ENCODE measurements at places on chromosomes 2 and 18.

DNA sequence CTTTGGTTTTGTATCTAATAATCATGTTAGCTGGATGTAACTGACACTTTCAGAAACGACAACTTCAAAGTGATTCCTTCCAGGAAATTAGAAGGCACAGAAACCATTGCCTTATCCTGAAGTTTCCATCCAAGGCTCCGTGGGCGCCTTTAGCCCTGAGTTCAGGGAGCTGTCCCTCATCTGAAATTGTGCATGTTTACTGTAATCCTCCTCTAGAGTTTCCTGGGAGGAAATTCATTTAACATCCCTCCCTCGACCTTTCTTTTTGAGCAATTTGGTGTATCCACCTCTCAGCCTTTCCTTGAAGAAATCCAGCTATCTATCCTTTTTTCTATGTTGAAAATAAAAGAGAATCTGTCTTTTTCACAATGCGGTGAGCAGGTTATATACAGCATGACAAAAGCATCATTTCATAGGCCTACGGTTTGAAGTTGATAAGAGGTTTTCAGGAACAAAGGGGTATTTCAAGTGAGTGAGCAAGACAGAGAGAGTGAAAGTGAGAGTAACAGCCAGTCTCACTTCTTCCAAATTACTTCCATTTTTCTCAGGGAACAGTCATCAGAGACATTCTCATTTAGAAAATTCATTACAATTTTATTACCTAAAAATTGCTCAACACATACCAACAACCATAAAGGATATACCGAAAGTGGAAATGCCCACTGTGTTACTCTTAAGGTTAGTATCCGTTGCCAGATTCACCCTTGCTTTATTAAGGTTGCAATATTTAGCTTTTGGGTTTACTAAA lies 167.3 kb downstream of the MREG start:
- no peak overlapping the region for H3K27ac ChIP-seq
- H3K27me3 ChIP-seq = peaks cover 1% of the 10 kb centered on the region
- H3K36me3 ChIP-seq = no peaks in the 10 kb centered on the region
- no peak overlapping the region for H3K4me3 ChIP-seq

- H3K36me3 ChIP-seq = no peaks in the 10 kb centered on the region
- H3K4me3 ChIP-seq = no peak overlapping the region
- DNase-seq = no peak
- H3K4me1 ChIP-seq = no peaks in the 10 kb centered on the region
- no peak overlapping the region for H3K27ac ChIP-seq
- H3K27me3 ChIP-seq = no peaks in the 10 kb centered on the region
Measured at GRCh38 chr2:22934747-22935146, 450.2 kb upstream of the KLHL29 start.

DNA sequence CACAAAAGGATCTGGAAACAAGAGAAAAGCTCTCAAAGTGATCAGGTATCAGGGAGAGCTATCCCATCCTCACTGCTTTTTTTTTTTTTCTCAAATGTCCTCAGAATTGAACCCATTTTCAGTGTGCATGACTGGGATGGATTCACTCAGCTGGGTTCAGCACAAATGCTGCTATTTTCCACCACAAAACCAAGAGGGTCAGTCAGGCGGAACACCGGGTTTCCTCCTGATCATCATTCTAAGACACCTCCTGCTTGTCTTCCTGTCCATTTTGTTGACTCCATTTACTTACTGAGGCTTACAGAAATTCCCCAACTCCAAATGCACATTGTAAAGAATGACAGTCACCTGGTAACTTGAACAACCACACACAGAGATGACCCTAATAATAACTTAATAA lies 39.9 kb downstream of the CYRIA start:
- no peak overlapping the region for H3K4me3 ChIP-seq
- DNase-seq = no peak
- H3K4me1 ChIP-seq = peaks cover 29% of the 10 kb centered on the region
- H3K27me3 ChIP-seq = peaks cover 2% of the 10 kb centered on the region

DNA sequence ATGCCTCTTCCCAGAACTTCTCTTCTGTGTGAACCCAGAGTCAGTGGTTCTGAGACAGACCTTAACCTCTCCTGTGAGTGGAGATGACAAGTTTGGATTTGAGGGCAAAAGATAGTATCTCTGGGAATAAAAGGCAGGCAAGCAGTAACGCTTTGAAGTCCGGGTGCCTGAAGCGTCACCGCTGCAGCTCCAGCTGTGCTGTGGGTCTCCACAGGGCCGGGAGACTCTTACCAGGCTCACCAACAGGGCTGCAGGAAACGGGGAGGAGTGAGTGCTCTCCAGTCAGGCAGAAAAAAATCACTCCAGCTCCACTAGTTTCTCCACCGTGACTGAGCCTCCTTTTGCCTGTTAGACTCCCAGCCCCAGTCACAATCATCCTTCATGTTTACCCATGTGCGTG lies 79.7 kb upstream of the MAP4K4 start:
- no peak overlapping the region for H3K4me3 ChIP-seq
- H3K4me1 ChIP-seq = peaks cover 15% of the 10 kb centered on the region
- no peak overlapping the region for H3K27ac ChIP-seq
- H3K27me3 ChIP-seq = no peaks in the 10 kb centered on the region

DNA sequence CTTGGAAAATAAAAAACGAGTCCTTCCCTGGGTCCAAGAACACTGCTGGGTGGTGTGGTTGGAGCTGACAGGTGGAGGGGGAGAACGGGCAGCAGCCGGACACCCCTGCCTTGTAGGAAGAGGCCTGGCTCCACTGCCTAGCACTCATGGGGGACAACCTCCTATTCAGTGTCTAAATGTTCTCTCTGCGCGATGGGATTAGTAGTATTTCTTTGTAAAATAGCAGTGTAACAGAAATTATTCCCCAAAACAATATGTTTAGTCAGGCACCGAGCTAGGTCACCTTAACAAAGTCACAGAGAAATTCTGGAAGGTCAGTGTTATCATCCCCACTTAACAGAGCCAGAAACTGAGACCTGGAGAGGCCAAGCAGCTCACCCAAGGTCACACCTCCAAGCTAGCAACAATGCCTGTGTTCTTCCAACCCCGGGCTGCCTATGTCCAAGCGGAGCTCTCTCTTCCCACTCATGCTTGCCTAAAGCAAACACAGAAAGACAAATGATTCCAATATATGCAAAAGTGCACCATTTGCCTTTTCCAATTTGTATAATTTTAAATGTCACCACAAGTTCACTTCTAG lies 68.0 kb downstream of the STEAP3 start:
- no peak for DNase-seq
- no peaks in the 10 kb centered on the region for H3K4me1 ChIP-seq
- no peaks in the 10 kb centered on the region for H3K27me3 ChIP-seq
- H3K36me3 ChIP-seq = no peaks in the 10 kb centered on the region
- no peak overlapping the region for H3K4me3 ChIP-seq

DNA sequence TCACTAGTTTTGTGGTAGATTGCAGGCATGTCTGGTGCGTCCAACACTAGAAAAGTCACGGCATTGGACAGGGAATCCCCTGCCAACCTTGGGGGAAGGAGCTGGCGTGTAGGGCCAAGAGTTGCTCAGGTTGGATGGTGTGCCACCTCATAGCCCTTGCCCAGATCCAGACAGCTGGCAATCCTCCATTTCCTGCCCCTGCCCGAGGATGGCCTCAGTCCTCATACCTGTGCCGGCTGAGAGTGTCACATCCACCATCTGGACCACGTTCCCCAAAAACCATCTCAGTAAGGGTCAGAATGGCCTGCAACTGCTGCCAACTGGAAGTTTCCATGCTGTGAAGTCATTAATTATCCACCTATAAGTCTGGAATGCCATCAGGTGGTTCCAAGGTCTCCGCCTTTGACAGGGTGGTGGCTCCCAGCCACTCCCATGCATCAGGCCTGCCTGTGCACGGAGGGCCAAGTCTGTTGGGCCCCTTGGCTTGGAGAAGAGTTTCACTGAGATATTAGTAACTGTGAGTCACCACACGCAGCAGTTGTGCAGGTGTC lies 55.0 kb downstream of the IMPA2 start:
- peaks cover 15% of the 10 kb centered on the region for H3K27me3 ChIP-seq
- no peak overlapping the region for H3K4me3 ChIP-seq
- H3K27ac ChIP-seq = no peak overlapping the region

GRCh38 chr18:57793302-57793986 lies 9.7 kb downstream of the ATP8B1 start:
- H3K4me1 ChIP-seq = no peaks in the 10 kb centered on the region
- no peaks in the 10 kb centered on the region for H3K36me3 ChIP-seq
- peaks cover 16% of the 10 kb centered on the region for H3K27me3 ChIP-seq
- DNase-seq = no peak
- H3K4me3 ChIP-seq = no peak overlapping the region

GRCh38 chr18:10141559-10141958 lies 227.7 kb downstream of the VAPA start:
- no peak overlapping the region for H3K4me3 ChIP-seq
- no peaks in the 10 kb centered on the region for H3K4me1 ChIP-seq
- no peaks in the 10 kb centered on the region for H3K27me3 ChIP-seq
- H3K27ac ChIP-seq = no peak overlapping the region

DNA sequence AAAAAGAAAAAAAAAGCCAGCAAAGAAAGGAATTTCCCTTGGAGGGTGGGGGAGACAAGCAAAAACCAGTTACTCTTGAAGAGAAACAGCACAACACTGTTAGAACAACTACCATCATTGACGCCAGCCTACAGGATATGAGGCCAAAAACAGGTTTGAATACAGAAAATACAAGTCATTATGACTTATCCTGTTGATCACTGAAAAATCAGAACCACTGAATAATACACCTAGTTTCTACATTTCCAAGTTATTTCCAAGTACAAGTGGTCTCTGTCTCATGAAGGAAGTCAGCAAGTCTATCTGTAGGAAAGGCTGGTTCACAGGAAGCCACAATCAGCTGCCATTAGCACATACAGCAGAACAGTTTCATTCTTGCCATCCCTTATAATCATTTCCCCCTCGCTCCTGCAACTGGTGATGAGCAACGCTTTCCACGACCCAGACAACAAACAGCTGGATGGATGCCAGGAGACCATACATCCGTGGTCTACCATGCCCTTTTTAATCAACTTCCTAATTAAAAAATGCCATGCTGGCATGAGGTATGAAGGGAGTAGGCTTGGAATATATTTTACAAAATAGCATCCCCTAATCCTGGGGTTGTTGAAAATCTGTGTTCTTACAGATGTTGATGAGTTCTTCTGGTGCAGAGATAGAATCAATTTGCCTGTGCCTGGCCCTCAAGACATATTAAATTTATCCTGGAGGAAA lies 10.4 kb downstream of the MYT1L start:
- H3K4me1 ChIP-seq = no peaks in the 10 kb centered on the region
- H3K36me3 ChIP-seq = no peaks in the 10 kb centered on the region
- H3K4me3 ChIP-seq = no peak overlapping the region
- DNase-seq = no peak
- H3K27me3 ChIP-seq = no peaks in the 10 kb centered on the region

GRCh38 chr18:9750112-9750511 lies 42.0 kb downstream of the RAB31 start:
- H3K27ac ChIP-seq = no peak overlapping the region
- H3K4me3 ChIP-seq = no peak overlapping the region
- no peaks in the 10 kb centered on the region for H3K4me1 ChIP-seq
- DNase-seq = no peak
- H3K27me3 ChIP-seq = no peaks in the 10 kb centered on the region

DNA sequence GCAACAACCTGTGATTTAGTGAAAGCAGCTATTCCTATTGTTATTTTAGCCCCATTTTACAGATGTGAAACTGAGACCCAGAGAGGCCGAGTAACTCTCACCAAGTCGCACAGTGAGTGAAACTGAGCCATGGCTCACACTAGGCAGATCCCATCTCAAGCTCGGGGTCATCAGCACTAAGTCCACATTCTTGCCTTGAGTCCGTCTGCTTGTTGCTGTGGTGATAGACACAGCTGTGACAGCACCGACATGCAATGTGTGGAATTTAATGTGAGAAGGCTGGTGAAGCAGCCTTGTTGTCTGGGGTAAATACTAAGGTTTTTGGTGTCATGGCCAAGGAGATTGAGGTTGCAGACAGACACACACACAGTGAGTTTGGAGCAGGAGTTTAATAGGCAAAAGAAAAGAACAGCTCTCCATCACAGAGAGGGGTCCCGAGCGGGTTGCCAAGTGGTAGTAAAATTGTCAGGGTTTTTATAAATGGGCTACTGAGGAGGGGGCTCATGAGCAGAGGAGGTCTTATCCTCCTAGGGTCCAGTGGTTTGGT lies 40.2 kb upstream of the GMCL1 start:
- peaks cover 3% of the 10 kb centered on the region for H3K4me1 ChIP-seq
- H3K4me3 ChIP-seq = no peak overlapping the region
- H3K36me3 ChIP-seq = peaks cover 3% of the 10 kb centered on the region
- no peaks in the 10 kb centered on the region for H3K27me3 ChIP-seq

DNA sequence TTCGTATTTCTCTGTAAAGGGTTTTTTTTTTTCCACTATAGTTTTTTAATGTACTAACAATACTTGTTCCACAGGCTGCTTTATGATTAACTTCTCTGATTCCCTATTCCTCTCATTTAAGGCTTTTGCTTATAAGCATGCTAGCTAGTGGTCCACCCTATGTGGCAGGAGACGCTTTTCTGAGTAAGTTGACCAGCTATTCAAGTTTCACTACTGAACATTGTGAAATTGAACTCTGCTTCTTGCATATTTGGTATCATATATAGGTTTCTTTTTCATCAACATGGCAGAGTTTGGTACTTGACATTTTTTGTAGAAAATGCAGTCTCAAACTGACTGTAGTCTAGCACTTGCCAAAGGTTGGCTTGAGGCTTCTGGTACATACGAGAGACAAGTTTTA lies 74.2 kb downstream of the OTX1 start:
- no peaks in the 10 kb centered on the region for H3K27me3 ChIP-seq
- H3K4me3 ChIP-seq = no peak overlapping the region

DNA sequence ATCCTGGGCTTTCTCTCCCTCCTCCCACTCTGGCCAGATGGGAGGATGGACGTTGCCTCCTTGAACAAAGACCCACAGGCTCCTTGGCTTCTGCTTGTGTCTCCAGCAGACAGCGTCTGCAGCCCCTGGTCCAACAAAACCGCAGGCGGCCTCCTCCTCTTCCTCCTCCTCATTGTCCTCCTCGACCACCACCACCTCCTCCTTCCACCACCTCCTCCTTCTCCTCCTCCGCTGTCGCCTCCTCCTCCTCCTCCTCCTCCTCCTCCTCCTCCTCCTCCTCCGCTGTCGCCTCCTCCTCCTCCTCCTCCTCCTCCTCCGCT lies 45.7 kb upstream of the ALPP start:
- DNase-seq = peak; percentile 4
- no peaks in the 10 kb centered on the region for H3K27me3 ChIP-seq
- no peak overlapping the region for H3K27ac ChIP-seq

DNA sequence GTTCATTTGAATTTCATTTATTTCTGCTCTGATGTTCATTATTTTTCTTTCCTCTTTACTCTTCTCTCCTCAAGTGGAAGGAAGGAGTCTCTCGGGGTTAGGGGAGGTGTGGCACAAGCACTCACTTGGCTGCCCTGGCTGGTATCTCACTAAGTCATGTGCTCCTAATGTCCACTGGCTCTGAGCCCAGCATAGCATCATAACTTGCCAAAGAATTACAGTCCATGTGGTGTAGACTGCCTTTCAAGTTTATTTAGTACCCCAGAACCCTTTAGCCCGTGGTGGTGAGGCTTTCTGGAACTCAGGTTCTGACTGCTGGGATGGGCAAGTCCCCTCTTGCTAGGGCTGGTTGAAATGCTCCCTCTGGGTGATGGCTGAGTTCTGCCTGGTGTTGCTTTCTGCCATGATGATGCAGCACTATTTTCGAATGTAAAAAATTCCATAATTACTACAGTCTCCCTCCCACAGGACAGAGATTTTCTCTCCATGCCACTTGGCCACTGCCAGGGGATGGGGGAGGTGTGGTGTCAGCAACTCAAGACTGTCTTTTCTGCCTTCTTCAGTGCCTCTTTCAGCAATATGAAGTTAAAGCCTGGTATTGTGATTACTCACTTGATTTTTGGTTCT lies 22.2 kb downstream of the SPAG16 start:
- H3K27me3 ChIP-seq = no peaks in the 10 kb centered on the region
- H3K4me3 ChIP-seq = no peak overlapping the region
- no peak for DNase-seq
- H3K36me3 ChIP-seq = peaks cover 54% of the 10 kb centered on the region
